ENCODE measurements at places on chromosomes 7 and 10.

GRCh38 chr7:79668292-79668691 is 214.8 kb upstream of the MAGI2 start:
- DNase-seq: no peak

DNA sequence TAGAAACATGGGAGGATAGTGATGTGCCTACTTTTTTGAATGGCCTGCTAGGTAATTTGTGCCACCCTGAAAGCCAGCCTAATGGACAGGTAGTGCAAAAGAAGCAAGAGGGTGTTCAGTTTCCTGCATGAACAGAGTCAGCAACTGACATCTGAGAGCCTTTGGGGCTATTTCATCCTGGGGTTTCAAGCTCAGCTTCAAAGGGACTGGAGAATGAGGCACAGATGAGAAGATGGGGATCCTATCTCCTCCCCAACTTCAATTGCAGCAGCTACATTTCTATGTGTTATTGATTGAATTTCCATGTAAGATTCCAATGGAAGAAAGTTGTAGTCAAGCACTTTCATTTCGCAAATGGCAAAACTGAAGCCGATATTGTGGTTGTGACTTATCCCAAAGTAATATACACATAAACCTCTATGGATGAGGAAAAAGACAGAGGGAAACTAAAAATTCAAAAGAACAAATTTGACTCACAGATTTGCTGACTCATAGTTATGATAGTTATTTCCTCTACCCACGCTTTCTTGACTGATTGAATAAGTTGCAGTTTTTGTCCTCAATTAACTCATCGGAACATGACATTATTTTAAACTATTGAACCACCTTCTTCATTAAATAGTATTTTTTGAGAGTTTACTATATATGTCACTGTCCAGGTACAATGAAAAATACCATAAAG is 42.6 kb upstream of the NRP1 start:
- no peak for DNase-seq

- DNase-seq: no peak
These were observed 212.6 kb downstream of the PARD3 start for GRCh38 chr10:34602478-34602877.

- no peak for DNase-seq
These were observed 642.0 kb upstream of the LRRN3 start for GRCh38 chr7:110448918-110449317.

DNA sequence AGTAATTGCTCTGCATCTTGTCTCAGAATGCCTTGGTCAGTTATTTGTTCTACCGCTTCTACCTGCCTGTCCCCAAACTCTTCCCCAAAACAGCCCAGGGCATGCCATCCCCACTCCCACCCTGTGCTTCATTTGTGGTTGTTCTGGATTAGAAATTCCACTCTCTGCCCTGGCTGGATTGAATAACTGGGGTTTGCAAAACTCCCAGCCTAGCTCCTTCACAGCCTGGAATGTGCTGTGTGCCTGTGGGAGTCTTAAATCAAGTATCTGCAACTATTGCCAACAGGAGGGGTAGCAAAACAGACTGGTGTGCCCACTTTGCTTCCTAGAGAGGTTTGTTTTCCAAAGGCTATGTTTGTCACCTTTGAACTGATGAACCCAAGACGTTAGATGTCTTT is 24.2 kb downstream of the TSPAN15 start:
- DNase-seq: no peak

DNA sequence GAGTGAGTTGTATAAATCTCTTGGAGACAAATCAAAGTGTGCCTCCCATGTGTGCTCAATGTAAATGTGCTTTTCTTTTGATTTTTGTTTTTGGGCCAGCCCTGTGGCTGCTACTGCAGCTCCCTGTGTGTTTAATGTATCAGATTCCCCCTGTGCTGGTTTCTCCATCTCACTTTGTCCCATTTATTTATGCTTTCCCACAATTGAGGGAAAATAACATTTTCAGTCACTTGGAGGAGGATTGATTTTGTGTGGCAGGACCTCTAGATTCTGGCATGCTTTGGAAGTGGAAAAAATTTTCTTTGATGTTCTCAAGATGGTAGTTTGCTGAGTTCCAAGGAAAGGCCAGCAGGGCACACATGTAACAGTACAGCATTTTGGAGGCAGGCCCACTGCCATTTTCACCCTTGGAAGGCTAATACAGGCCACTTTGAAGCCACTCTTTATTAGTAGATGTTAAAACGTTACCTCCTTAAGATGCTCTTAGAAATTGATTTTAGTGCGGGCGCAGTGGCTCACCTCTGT is 323.6 kb downstream of the BICC1 start:
- no peak for DNase-seq

- no peak for DNase-seq
These were observed 320.3 kb downstream of the SFMBT2 start for GRCh38 chr10:7090529-7090928.

DNA sequence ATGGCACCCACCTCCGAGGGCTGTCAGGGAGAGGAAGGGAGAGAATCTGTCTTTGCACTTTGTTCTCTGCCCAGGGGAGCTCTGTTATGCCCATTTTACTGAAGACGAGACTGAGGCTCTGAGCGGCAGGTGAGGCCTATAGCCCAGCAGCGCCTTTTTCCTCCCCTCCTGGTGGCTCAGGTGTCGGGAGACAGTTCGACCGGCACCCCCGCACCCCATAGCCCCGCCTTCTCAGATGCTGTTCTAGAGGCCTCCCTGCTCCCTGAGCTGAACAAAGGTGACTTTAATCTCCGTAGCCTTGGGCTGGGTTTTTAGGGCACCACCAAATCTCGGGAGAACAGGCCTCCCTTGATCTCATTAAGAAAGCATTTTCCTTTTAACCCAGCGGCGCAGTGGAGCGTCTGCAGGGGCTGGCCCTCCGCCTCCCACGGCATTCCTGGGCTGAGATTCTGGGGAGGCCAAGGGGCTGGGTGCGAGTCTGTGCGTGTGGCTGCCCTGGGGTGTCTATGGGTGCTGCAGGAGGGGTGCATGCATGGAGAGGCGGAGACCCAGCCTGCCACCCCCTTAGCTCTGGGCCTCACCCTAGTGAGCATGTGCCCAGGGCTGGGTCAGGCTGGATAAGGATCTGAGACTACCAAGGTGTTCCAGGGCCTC is 3.3 kb downstream of the LFNG start:
- no peak for DNase-seq

GRCh38 chr7:107372298-107372697 is 97.6 kb upstream of the GPR22 start:
- DNase-seq: no peak

- DNase-seq: no peak
These were observed 165.4 kb upstream of the ADO start for GRCh38 chr10:62639144-62639543.

- no peak for DNase-seq
These were observed 4.5 kb downstream of the PRAP1 start for GRCh38 chr10:133351408-133352318.

- no peak for DNase-seq
These were observed 55.9 kb downstream of the DIP2C start for GRCh38 chr10:633279-634245.

GRCh38 chr7:91142743-91143142 is 121.5 kb upstream of the FZD1 start:
- DNase-seq: no peak

DNA sequence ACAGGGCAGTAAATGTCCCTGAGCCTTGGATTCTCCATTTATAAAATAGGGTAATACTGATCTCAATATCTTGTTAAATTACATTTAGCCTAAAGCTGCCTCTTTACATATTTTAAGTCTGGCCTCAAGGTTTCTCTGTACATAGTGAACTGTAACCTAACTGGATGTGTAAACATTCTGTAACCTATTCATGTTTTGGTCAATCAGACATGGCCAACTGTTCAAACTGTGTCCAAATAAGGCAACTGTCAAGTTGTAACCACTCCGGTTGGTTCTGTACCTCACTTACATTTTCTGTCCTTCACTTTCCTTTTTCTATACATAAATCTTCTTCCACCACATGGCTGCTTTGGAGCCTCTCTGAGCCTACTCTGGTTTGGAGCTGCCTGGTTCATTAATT is 107.1 kb upstream of the ITGB1 start:
- no peak for DNase-seq

- no peak for DNase-seq
These were observed 77.6 kb upstream of the LEP start for GRCh38 chr7:128163473-128163872.

DNA sequence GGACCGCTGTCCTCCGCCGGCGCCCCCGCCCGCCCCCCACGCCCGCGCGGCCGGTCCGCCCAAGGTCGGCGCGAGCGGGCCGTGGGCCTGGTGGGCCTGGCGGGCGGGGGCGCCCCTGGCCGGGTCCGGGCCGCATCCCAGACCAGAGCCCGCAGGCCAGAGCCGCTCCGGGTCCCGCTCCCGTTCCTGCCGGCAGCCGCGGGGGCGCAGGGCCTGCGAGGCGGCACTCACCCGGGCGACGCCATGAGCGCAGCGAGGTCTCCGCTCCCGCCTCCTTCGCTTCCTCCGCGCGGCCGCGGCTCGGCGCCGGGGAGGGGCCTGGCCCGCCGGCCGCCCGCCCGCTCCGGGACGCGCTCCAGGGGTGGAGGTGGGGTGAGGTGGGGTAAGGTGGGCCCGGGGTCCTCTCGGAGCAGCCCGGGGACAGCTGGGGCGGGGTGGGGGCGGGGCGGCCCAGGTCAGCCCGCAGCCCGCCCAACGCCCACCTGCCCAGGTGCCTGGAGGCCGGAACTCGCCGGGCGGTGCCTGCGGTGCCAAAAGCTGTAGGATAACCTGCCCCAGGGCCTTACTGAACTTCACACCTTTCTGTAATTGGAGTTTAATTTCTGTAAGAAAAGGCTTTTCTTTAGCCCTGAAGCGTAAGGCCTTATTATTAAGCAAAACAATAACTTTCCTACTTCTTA is at the start of gene URGCP:
Gene URGCP (minus strand): TSS at position 266 of the 680 bp plus-strand sequence. CDS start 21 bp downstream, at position 245.
- DNase-seq: peak; percentile 75

DNA sequence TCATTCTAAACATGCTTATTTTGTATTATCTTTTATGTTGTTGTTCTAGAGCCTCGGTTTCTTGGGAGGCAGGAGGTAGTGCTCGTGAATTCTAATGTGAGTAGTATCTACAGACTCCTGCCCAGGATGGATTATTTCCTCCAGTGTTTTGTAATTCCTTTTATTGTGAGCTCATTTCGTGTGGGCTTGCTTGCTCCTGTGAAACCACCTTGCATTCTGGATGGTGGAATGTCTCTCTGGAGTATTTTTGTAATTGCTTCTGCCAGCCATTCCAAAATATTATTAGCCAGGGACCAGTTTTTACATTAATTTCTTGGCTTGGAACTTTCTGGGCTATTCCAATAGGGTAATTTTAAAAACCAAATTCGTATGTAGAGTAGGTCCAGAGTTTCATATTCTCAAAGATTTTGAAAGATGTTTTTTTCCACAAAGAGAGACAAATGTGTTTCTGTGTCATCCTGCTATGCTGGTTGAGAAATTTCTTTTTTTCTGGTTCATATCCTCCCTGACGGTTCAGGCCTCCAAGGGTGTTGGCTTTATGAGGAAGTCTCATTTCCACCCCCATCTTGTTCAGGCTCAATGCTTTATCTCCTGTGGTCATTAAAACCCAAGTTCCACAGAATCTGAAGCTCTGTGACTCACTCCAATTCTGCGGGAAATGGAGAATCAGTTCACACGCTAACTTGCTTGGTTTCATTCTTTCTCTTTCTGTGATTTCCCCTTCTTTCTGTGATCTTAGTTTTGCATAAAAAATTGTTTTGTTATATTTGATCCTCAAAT is 41.7 kb upstream of the CALD1 start:
- DNase-seq: peak; percentile 4

- no peak for DNase-seq
These were observed 8.4 kb upstream of the PFKFB3 start for GRCh38 chr10:6194311-6194710.

DNA sequence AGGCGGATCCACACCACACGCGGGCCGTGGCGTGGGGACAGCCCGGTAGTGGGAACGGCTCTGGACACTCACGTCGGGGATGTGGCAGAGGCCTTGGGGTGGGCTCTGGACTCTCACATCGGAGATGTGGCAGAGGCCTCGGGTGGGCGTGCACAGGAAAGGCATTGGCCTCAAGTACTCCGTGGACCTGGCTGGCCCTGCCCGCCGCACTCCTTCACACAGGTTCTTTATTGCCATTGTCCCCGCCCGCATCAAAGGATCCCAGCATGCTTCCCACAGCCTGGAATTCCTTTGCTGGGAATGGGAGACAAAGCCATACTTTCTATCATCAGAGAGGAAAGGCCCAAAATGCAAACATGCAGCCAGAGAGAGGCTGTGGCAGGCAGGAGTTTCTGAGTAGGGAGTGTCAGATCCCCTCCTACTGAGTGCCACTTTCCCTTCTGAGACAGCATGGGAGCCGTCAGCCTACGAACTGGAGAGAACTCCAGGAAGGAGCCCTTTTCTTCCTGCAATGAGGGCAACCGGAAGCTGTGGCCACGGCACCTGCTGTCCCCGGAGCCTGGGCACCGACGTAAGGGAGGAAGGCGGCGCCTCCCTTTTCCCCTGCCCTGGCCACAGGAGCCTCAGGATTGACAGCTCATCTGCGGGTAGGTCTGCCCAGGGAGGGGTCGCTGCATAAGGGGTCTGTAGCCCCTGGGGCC is 51.5 kb downstream of the RBM17 start:
- peak; percentile 70 for DNase-seq

DNA sequence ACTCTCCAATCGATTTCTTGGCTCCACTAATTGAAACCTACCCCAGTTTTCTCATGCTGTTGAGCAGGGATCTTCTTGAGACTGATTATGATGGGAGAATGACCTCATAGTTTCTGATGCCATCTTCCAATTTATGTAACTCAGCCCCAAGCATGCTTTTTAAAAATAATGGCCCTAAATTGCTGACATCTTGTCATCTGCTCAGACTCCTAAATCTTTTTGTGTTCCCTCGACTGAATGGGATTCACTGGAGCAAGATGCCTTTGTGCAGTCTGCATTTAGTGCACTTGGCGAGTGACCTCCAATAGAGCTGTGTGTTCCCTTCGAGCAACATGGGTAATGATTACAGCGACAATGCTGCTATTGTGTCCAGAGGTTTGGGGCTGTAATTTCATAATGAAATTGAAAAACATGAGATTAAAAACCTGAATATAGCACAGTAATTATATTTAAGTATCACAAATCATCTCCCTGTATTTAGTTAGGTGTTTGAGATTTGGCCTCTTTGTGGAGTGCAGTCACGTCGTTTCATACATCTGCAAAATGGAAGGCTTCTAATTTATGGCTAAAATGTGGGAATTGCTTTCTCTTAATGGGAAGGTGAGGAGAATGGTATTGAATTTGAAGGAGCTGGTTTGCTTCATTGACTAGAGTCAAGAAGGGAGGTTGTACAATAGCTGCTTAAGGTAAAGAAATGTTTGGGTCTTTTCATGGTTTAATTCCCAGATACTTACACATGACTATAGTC is 192.9 kb downstream of the AUTS2 start:
- no peak for DNase-seq

DNA sequence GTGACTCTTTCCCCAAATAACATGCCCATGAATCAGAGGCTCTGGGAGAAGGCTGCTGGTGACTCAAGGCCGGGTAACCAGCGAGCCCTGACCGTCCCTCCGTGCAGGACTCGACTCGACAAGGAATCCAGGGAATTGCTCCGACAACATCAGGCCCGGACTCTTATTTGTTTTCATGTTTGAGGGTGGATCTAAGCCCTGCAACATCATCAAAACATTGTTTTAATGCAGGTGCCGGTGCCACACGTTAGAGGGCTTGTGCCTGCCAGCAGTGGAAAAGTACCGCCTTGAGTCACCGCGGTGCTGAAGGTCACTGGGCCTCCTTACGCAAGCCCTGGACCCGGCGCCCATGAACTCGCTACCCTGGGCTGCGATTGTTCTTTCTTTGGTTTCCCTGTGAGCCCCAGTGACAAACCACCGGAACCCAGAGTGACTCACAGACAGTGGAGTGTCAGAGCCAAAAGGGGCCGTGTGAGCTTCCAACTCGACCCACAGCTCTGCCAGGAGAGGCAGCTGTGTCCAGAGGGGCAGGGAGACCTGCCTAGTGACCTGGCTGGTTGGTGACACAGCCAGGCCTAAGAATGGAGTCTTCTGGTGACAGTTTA is 139.4 kb upstream of the SHH start:
- no peak for DNase-seq
